ENCODE measurements at places on chromosomes 13 and 19.

- no peak for DNase-seq
Measured at GRCh38 chr13:114119196-114119595, 13.2 kb downstream of the RASA3 start.

DNA sequence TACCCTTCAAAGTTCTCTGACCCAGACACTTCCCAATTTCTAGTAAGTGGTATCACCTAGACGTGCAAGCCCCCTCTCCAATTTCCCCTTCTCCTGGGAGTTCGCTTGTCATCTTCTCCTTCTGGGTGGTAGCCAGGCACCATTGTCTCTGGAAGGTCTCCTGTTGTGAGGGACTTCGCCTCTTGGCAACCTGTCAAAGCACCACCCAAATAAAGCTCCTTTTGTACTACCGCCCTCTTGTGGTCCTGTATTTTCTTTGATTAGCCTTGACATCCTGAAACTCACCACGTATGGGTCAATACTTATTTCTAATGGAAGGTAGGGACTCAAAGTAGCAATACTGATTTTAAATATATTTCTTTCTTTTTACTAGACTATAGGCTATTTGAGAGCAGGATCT is 8.2 kb downstream of the GPC5 start:
- peak; percentile 32 for DNase-seq

GRCh38 chr19:46731007-46731501 is 14.1 kb upstream of the PRKD2 start:
- no peak for DNase-seq

DNA sequence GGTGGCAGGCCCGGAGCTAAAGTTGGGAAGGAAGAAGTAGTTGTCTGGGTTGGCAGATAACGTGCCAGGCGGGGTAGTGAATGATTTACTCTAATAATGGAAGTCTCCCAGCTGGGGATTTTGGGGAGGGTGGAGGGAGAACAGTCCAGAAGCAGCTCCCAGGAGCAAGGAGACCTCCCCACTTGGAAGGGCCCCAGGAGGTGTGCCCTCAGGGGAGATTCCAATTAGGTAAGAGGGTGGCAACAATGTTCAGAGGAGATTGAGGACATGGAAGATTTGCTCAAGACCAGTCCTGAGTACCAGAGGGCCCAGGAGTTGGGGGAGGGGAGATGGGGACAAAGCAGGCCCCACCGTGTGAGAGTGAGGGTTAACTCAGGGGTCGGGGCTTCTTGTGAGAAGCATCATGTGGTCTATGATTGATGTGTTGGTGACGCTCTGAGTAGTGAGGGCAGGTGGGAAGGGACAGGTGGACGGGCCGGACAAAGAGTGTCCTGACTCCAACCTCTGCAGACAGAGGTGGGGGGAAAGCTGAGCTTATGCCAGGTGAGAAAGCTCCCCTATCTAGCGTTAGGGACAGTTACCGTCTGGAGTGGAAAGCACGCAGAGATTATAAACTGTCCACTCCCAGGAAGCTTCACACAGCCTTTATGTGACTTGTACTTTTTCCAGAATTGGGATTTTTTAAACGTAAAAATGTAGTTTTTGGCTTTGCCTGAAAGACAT is 3.5 kb downstream of the SPINT2 start:
- no peak for DNase-seq

DNA sequence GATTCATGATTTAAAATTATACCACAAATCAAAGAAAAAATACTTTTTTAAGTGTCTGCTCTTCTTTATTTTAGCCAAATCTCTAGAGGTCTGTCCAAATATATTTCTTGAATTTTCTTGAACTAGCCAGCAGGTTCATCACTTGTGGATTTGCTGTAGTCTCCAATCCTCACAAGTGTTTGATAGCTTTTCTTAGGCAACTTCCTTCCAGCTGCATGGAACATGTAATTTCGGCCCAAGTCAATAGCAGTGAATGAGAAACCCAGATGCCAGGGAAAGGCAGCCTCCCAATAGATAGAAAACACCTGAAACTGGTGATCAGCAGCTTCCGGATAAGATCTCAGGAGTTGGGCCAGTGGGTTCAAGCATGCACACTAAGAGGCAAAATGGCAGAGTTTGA is 15.6 kb upstream of the RNASEH2B start:
- peak; percentile 70 for DNase-seq

DNA sequence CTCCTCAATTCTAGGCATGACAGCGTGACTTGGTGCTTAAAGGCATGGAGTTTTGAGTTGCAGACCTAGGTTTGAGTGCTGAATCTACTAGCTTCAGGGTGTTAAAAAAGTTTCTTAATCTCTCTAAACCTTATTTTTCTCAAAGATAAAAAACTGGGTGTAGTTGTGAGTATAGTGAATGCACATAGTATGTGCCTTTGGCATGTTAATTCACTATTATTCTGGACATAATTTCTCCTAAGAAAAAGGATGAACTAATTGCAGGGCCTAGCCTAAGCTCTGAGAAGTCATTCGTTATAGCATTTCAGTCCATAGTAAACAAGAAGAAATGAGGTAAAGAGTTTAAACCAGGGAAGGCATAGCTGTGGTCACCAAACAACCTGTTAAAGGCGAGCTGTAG is 149.0 kb downstream of the LACC1 start:
- DNase-seq = no peak

- DNase-seq = no peak
Measured at GRCh38 chr13:100128373-100128772, 39.5 kb downstream of the PCCA start.

DNA sequence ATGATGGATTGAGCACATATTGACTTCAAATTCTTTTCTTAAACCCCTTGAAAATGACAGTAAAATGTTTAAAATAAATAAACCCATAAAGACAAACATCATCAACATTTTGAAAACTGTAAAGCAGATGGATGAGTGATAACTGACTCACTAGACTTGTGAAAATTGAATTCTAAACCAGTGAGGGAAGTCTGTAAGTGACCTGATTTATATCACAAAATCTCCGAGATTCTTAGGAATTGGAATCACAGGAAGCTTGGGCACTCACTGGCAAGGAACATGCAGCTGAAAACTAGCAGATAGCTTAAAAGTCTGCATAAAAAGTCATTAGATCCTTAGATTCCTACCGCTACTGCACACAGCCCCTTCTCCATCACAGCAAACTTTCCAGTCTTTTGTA is 51.3 kb upstream of the TSC22D1 start:
- no peak for DNase-seq

DNA sequence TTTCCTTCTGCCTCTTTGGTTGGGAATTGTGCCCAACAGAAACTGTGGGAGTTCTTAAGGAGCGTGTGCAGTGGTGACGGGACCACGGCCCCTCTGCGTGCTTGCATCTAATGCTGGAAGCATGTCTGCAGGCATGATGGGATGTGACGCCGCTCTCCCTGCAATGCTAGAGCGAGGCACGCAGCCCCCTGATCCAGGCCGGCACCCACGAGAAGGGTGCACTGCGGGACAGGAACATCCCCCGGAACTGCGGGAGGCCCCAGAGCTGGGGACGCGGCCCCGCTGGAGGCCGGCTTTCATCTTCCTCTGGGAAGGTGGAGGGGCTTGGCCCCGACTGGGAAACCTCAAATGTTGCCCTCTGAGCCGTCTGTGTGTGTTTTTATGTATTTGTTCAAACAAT is 32.7 kb downstream of the TMEM255B start:
- DNase-seq = no peak

- DNase-seq = no peak
Measured at GRCh38 chr19:10195199-10195519, 406 bp upstream of the DNMT1 start.

GRCh38 chr13:71869274-71869673 is 2.3 kb upstream of the DACH1 start:
- DNase-seq = no peak

- no peak for DNase-seq
Measured at GRCh38 chr19:36136964-36137686, 2.7 kb upstream of the CAPNS1 start.

DNA sequence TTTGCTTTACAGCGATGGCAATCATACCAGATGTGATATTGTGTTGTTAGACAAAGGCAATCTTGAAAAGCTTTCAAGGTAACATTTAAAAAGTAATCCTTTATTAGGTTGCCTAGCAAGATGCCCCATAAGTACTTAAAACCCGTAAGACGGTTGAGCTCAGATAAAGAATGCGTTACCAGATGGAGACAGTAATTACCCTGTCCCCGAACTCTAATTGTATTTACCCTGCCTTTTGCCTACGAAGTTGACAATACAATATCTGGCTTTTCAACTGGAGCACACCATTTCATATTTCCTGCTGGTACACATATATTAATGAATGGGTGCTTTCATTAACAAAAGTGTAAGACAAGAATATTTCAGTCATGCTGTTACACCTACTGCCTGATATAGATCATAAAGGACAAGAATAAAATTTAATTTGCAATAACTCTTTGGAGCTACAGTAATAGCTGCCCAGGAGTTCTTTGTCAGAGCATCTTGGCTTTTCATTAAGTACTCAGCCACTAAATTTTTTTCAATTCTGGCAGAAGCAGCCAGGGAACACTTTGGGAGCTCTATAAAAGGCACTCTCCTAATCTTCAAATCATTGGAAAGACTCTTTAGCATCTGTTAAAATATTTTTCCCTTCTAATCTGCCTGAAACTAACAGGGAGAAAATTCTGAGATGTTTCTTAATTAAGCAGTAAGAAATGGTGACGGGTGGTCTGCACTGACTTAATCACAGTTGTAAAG is 63.8 kb downstream of the DCT start:
- no peak for DNase-seq

DNA sequence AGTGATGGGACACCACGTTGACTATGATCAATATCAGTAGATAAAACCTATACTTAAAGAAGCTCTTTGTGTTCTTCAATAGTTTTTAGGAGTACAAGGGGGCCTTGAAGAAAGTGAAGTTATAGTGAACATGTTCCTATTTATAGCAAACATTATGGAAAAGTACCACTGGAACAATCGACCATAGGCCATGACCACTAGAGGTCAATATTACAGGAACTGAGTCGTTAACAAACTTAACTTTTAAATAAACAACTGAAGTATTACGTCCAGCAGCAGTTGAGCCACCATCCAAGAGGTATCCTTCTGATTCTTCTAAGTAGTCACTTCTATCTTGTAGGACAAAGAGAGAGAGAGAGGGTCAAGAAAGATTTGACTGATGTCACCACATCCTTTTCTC is 391.0 kb upstream of the SLITRK5 start:
- DNase-seq = no peak

GRCh38 chr19:48975947-48976847 is 11.1 kb downstream of the FTL start:
- DNase-seq = peak; percentile 64

DNA sequence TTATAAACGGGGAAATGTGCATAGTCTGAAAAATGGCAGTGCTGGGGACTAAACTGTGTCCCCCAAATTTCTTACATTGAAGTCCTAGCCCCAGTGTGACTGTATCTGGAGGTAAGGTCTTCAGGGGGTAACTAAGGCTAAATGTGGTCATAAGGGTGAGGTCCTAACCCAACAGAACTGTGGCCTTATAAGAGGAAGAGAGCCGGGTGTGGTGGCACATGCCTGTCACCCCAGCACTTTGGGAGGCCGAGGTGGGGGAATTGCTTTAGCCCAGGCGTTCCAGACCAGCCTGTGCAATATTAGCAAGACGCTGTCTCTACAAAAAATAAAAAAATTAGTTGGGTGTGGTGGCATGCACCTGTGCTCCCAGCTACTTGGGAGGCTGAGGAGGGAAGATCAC is 17.8 kb downstream of the PROZ start:
- DNase-seq = no peak

DNA sequence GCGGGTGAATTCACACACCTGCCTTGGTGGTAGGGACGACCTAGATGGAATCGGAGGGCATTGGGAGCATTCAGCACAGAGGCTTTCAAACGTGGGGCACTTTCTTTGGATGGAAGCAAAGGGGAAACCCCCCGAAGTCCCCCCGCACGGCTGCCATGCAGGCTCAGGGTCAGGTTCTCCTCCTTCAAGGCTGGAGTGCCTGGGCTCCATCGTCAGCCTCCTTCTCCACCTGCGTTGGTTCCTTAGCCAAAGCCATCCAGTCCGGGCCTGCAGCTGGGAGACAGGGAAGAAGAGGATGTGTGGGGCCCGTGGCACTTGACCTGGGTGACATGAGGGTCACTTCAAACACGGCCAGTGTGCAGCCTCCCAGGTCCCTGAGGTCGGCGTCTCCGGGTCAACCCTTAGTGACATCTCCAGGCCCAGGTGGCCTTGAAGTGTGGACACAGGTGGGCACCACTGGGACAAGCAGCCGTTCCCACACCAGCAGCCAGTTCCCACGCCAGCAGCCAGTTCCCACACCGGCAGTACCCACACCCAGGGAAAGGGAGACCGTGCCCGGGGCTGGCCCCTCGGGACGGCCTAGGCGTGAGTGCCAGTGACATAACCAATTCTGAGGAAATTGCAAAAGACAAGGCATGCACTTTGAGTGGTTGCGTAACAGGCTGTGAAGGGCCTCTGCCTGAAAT is 116.0 kb downstream of the SOX1 start:
- no peak for DNase-seq

Measured in DND-41 (cell line).